NCI-H748 treated with DMSO at 0.1 percent for 48 hours (cell line): ENCODE measurements at places on chromosomes 3 and 15.

DNA sequence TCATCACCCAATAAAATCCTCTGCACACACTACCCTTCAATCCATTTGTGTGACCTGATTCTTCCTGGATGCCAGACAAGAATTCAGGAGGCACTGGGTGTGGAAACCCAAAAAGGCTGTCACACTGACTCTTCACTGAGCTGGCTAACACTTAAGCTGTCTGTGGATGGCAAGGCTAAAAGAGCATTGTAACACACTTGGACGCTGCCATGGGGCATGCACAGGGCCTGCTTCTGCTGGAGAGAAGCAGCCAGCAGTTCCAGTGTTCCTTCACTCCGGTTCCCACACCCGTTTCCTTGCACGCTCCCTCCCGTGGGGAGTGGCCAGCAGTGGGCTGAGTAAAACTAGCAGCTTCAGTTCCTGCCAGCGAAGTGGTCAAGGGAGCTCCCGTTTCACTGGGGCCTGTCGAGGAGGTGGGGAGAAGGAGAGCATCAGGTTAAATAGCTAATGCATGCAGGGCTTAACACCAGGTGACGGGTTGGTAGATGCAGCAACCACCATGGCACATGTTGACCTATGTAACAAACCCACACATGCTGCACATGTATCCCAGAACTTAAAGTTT lies 737.1 kb downstream of the FHIT start:
- DNase-seq: no peak

DNA sequence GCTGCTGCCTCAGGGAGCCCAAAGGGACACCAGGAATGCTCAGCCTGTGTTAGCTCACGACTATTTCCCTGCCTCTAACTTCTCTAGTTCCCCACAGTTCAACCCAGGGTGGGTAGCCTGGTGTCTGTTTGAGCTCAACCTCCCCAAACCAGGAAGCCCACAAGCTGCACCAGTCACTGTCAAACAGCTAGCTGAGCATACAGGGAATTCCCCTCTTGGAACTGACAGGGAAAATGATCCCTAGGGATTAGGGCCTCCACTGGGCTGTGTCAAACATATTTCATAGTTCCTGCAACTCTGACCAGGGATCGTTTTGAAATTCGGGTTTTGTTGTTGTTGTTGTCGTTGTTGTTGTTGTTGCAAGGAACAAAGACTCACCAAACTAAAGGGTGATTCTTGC lies 147.1 kb upstream of the ICE2 start:
- no peak for DNase-seq

DNA sequence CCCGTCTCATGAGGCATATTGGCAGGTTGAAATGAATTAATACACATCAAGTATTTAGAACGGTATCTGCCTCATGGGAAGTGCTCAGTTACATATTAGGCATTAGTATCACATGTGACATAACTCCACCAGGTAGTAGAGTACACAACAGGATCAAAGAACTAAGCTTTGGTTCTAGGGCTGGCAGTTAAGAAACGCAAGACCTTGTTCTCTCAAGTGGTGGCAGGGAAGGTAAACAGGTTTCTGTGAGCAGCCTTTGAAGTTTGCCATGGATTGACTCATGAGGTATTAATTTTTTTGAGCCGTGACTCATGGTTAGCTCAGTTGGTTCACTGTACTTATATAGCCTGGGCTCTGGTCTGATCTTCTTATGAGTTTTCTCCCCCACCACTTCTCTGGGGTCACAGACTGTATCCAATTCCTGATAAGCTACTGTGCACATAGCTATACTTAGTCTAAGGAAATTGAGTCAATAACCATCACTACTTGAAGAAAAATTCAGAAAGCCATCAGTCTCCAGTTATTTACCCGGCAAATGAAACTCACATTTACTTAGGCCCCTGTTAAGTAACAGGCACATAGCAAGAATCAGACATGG lies 155.6 kb upstream of the STT3B start:
- no peak for DNase-seq

GRCh38 chr3:193771653-193772421 lies 178.8 kb downstream of the OPA1 start:
- no peak for DNase-seq

- DNase-seq: peak; percentile 40
These were observed 50.8 kb upstream of the RPL32 start for GRCh38 chr3:12891985-12892839.

GRCh38 chr3:53287131-53287629 lies 31.4 kb upstream of the TKT start:
- DNase-seq: no peak

DNA sequence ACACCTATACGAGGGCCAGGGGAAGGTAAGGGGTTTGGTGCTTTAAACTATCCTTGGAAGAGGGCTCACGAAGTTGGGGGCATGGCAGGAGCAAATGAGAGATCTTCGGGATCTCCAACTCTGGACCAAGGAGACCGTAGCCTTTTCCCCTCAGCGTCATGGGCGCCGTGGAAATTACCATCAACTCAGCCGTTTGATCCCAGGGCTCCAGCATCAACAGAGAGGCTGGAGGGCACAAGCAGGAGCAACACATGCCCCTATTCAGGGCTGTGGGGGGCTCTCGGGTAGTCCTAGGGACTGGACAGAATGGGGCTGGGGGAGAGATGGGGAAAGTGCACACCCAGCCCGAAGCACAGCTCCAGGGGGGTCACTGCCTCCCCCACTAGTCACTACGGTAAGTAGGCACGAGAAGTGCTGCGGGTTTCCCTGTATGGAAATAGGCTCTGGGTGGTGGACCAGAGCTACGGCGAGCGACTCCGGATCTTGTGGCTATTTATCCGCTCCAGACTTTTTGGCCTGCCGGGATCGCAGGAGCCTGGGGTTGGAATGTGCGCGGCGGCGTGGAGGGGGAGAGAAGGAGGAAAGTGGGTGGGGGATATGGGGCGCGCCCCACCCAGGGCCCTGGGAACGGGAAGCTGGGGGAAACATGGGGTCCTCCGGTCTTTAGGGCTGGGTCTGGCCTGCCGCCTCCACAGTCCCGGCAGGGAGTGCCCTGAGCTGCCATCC lies 539 bp upstream of the LAMB2 start:
- DNase-seq: no peak

DNA sequence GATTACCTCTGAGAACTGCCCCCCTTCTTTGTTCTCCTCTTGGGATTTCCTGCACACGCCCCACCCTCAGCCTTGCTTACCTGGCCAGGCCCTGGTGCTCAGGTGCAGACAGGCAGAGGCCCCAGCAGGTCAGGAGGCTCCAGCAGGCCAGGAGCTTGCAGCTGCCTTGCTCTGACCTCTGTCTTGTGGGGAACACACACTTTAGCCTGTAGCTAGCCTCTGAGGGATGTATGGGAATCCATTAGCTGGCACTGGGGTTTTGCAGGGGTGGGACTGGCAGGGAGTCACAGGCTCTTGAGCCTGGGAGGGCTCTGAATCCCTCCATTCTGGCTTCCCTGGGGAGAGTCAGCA lies 2.7 kb downstream of the SMAD6 start:
- no peak for DNase-seq

DNA sequence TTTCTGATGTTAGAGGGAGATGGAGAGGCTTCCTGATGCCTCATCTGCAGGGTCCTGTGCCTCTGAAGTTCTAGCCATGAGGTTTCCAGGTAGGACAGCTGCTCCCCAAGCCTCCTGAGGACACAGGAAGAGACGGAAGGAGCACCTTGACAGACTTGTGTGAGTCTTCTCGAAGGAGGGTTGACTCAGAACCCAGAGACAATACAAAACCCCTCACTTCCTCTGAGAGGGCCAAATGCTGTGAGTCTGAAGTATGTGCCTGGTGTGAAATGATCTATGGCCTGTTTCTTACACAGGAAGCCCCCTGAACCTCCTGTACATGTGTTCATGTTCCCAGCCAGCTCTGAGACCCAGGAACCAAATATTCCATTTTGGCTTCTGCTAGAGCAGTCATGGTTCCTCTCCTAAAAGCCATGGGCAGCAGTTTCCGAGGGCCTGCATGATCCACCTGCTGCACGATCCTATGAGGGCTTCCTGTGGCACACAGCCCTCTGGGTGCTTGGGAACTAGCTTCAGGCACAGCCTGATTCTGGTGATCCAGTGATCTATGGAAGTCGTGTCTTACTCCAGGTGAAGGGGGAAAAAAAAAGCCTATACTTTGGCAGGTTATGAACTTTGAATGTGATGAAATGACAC lies 62.2 kb downstream of the AAGAB start:
- DNase-seq: no peak

DNA sequence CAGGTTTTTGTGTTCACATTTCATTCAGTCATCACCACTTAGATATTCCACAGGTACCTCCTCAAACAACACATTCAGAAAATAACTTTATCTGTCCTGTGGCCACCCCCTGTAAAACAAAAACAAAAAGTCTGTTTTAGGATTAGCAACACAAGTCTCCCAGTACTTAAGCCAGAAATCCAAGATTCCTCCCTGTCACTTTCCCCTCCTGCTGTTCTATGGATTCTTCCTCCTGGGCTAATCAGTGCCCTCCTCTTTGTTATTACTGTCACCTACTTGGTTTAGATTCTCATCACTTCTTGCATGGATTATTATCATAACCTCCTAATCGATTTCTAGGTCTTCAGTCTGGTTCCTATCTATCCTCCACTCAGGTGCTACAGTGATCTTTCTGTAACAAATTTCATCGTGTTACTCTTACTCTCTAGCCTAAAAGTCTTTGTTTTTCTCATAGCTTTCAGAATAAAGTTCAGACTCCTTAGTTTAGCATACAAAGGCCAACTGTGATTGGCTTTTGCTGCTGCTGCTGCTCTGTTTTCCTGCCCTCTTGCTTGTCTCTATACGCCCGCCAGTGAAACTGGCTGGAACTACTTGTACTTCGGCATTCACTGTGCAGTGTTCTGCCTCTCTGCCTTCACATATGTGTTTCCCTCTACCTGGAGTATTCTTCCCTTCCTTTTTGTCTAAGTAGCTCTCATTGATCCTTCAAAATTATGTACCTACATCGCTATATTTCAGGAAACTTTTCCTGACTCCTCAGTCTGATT lies 32.2 kb downstream of the PPP2R3A start:
- no peak for DNase-seq

GRCh38 chr3:25663347-25663868 lies 1.3 kb downstream of the TOP2B start:
- peak; percentile 14 for DNase-seq

- DNase-seq: no peak
These were observed 116.0 kb upstream of the CBLB start for GRCh38 chr3:105984837-105985236.

GRCh38 chr3:171494457-171495109 lies 34.4 kb upstream of the TNIK start:
- no peak for DNase-seq

DNA sequence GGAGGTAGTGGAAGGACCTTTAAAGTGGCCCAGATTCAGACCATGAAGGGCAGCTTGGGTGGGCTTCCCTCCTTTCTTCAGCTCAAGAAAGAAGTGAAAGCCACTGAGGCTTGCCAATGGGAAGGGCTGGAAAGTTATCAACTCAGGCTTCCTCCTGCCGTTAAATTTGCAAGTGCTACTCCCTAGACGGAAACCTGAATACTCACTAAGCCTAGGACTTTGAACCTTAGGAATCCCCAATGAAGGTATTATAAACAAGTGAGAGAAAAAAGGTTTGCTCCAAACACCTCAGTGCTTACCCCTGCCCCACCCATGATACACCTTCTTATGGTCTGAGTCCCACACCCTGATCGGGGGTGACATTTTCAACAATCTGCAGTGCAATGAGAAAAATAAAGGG lies 396.4 kb downstream of the SHQ1 start:
- DNase-seq: no peak

DNA sequence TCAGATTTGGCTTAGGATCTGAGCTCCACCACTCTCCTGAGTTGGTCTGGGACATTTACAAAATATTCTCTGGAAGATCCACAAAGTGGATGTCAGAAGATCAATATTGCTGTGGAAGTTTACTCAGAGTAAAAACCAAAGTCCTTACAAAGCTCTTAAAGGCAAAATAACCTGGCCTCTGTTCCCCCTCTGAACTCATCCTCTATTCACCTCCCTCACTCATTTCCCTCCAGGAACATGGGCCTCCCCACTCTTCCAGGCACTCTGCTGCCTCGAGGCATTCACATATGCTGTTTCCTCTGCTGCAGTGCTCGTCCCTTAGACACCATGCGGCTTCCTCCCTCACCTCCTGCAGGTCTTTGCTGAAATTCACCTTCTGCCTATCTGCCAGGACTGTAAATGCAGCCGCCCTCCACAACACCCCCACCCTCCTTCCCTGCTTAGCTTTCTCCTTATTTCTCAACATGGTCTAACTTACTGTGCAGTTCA lies 19.1 kb upstream of the CCDC174 start:
- no peak for DNase-seq

GRCh38 chr3:56173601-56174000 lies 294.7 kb downstream of the ERC2 start:
- DNase-seq: no peak

DNA sequence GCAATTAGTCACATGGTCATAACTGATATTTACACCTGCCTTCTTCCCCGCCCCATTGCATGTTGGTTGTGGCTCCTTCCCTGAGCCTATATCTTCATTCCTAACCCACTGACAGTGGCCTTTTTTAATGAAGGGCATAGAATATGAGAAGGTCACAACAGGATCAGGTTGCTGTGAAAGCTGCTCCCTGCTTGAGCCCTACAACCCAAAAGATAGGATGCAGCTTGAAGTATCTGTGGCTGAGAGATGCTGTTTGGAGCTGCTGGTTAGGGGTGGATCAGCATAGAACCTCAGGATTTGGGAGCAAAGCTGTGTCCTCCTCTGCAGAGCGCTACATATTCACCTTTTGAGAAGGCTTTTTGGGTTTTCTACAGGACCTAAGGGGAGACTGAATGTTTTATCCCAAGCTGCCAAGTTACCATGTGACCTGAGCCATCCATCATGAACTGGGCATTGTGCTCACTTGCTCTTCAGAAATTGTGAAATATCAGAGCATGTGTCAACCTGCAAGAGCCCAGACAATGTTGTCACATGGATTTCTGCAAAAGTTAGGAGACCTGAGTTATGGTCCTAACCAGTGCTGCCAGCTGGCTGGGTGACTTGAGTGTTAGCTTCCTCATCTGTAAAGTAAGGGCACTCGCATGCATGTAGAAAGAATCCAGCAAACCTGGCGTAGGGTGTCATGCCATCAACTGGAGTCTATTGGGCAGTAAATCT lies 49.8 kb upstream of the ARL8B start:
- DNase-seq: no peak

- DNase-seq: no peak
These were observed 6.0 kb downstream of the PLCL2 start for GRCh38 chr3:16890597-16891333.
